ENCODE measurements at places on chromosomes 2 and 18.

GRCh38 chr2:64679673-64680425, 26.1 kb upstream of the SERTAD2 start:
- no peak for DNase-seq

GRCh38 chr2:12240206-12240605, 476.5 kb upstream of the TRIB2 start:
- no peak for DNase-seq

DNA sequence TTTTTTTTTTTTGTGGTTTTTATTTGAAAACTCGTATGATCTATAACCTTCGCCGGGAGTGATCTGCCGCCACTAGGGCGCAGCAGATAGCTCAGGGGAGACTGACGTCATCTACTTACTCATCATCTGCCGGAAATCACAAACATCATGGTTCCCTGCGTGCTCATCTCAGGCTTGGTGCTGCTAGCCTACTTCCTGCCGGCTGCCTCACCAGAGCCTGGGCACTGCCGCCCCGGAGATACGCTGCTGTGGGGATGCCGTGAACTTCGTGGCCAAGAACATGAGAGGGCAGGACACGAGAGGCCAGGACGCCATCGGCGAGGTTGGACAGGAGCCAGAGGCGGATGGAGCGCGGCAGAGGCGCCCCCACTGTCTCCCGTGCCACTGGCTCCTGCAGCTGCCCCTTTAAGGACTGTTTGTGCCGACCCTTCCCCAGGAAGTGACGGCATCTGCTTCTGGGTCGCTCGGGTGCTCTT, 68.8 kb downstream of the DOK6 start:
- DNase-seq = no peak

- no peak for DNase-seq
These were observed 4.9 kb upstream of the USP40 start for GRCh38 chr2:233571462-233571861.

DNA sequence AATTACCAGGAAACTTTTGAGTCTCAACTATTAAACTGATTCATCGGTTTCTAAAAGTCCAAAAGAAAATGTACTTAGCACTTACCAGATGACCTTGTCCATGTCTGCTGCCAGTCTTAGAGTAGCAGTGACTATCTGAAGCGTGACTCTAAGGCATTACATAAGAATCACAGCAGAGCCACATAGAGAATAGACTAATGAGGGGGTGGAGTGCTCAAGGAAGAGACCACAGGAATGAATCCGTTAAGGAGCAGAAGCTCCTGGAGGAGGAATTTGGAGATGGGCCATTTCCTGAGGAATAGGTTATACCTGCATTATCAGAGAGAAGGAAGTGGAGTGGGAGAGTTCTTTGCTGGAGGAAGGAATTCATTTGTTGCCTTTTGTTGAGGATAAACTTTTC, 116.0 kb downstream of the MAP3K20 start:
- no peak for DNase-seq

DNA sequence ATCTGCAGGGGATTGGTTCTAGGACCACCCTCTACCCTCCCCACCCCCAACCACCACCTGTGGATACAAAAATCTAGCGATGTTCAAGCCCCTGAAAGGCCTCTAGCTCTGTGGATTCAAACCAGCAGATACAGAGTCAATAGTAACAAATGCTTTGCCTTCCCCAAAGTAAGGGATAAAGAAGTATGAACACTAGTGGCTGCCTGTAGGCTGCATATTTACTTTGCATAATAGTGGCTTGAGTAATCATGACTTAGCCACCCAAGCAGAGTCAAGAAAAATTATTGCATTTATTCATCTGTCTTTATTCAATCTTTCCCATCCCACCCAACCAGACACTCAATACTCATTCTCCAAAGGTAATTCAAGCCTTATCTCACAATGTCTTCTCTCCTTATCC, 43.8 kb downstream of the SOCS6 start:
- no peak for DNase-seq

DNA sequence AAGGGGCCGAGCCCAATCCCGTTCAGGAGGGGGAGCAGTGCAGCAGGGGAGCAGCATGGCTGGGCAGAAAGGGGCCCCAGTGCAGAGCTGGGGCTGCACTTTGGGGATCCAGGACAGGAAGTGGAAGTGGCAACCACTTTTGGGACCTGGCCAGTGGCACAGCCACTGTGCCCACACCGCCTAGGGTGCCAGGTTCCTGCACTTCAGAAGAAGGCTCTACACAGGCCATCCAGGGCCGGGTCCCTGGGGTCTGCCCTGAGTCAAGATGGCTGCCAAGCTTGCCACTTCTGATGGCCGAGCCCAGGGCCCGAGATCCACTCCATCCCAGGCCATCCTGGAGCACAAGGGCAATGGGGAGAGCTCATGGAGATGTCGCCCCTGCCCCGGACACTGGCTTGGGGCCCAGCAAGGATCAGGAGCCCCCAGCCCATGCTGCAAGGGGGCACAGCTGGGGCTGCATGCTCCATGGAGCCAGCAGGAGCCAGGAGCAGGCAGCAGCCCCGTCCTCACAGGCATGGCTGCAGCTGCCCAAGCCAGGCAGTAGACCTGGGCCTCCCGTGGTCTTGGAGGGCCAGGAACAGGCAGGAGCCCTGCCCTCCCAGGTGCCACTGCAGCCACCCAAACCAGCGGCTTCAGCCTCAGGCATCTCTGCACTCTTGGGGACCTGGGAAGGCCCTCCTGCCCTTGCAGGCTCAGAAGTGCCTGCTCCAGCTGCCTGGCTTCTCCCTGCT, 35.0 kb upstream of the ID2 start:
- DNase-seq = no peak

DNA sequence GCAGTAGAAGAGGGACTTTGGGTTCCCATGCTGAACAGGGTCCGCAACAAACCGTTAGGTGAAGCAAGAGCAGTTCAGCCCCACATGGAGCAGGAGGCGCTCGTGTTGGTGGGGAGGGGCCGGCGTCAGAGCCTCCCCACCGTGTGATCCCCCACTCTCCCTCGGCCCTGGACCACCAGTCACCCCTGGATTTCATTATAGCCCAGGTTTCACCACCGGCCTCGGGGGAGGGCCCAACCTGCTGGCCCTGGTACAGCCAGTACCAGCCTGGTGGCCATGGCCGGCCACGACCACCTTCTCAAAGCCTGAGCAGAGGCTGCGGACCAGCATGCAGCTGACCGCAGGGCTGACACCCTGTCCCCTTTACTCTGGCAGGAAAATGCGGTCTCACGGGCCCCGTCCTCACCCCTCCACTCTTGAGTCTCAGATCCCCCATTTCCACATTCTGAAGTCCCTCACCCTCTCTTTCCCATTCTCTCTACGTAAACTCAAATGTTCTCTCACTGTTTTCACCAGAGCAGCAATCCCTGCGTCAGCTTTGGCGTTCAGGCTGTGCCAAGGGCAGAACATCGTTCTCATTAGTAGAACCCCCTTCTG, 8.6 kb downstream of the MLPH start:
- DNase-seq = no peak

DNA sequence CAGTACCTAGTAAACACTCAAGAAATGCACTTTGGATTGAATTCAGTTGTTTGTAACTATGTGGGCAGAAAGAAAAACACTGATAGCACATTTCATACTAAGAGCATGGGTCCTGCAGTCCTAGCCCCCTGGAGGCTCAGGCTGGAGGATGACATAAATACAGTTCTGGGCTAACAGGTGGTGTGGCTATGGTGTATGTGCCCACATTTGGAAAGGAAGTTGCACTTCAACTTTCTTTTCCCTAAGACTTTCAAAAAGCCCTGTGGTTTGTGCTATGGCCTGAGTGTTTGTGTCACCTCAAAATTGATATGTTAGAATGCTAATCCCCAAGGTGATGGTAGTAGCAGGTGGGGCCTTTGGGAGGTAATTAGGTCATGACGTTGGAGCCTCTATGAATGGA, 218.2 kb downstream of the CDCA7 start:
- DNase-seq = no peak

- no peak for DNase-seq
These were observed 5.6 kb upstream of the CCDC74B start for GRCh38 chr2:130150181-130151144.

DNA sequence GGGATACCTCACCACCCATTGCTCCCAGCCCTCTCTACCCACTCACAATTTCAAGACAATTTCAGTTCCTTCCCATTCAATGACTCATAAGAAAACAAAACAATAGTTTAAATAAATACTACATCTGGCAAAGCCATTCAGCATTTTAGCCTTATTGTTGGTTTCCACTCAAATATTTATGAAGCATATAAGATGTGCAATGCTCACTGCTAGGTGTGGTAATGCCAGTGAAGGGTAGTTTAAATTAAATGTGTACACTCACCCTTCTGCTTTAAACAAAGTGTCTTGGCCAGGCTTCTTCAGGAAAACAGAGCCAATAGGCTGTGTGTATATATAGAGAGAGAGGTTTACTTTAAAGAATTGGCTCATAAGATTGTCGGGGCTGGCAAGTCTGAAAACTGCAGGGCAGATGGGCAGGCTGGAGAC, 37.0 kb downstream of the INO80C start:
- no peak for DNase-seq
